ENCODE measurements at places on chromosomes 3 and 15. TPM values are rescaled to one million over a fixed set of nuclear protein-coding genes. Genes with fewer than 3 reads are reported as not detected.

Gene TRH
- not detected for total RNA-seq

Gene COMMD2
- 35.9 TPM for total RNA-seq

Gene CSTA
- not detected for total RNA-seq

Gene ITPR1
- total RNA-seq, result 92.1 TPM

Gene GALNT15
- total RNA-seq, result 4.2 TPM
